ENCODE measurements at places on chromosomes 6 and 20. TPM values are rescaled to one million over a fixed set of nuclear protein-coding genes. Genes with fewer than 3 reads are reported as not detected.

CYP24A1 gene
- 5.7 TPM for total RNA-seq

SPATA2 gene
- total RNA-seq, result 4.2 TPM

THBS2 gene
- 216 TPM for total RNA-seq

OGFRL1 gene
- total RNA-seq, result 20.6 TPM

FAXC gene
- 1.4 TPM for total RNA-seq

GGTLC1 gene
- not detected for total RNA-seq

HLA-DMB gene
- total RNA-seq, result not detected
